K562 (cell line): ENCODE measurements at places on chromosomes 11 and 22. TPM values are rescaled to one million over a fixed set of nuclear protein-coding genes. Genes with fewer than 3 reads are reported as not detected.

The IL18BP gene
- 5.2 and 9.4 TPM in 2 replicates for total RNA-seq

The PNPLA5 gene
- total RNA-seq: not detected in 2 replicates

The TUB gene
- total RNA-seq: not detected in 2 replicates

The YAP1 gene
- 0.18 and 0.20 TPM in 2 replicates for total RNA-seq

The CNGA4 gene
- total RNA-seq: not detected in 2 replicates

The SOX10 gene
- total RNA-seq: not detected in 2 replicates
